ENCODE measurements at places on chromosomes 12 and 14.

DNA sequence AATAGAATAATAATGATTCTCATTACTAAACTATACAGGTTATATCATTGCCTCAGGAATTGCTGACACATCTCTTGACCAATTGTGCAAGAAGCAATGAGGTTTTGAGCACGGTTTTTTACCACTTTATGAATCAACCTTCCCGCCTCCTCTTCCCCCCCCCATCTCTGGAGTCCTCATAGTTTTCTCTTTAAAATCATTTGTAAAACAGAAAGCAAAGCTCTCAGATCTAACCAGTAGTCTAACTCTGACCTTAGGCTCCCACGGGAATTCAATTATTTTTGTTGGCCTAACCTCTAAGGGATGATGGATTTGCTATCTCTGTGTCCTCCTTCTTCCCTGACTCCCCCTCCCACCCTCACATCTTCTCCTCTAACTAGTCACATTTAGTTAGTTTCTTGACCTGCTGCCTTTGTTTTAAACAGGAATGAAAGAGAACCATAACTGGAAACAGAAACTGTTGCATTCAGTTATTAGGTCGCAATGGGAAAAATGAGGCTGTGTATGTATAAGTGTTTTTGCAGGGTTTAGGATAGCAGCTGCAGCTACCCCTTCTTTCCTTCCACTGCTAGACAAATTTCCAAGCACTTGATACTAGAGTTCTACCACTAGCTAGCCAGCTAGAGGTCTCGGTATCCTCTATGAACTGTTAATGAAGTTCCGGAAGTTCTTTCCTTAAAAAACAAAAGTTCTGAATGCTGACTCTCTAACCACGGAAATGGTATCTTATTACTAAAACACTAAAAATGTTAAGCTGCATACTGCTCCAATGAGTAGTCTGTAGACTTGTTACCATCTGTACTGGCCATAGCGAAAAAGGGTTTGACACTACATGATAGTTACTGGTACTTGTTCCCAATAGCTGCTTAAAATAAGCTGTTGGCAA is 65.4 kb downstream of the TAOK3 start:
- peak; percentile 87 for ATAC-seq

DNA sequence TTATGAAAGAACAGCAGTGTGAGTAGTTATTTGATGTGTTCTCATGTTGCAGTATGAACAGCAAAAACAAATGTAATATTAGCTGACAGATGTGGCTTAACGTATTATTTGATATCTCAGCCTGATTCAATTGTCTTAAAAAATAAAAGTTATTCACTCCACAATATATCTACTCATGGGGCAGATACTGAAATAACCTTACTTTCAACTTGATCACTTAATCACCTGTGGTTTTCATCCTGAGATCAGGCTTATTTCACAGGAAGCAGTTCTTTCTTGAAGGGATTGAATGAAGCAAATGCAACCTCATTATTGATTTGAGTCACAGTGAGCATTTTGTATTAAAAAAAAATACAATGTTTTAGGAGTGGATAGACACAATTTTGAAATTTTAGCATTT is 90.3 kb downstream of the AKAP6 start:
- ATAC-seq: no peak

DNA sequence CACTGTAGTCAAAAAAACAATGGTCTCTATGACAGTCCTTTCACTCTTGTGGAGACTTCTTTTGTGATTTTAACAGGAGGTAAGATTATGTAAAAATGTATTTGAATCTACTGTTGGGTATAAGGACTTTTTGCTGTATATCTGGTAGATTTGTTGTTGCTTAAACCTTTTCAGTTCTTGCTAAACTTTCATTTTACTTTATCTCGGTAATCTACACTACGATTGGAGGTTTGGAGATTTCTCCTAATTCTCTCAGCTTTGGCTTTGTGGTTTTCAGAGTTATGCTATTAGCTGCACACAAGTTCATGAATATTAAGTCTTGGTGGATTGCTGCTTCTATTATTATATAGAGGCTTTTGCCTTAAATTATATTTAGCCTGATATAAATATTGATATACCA is 116.6 kb upstream of the HIF1A start:
- no peak for ATAC-seq

DNA sequence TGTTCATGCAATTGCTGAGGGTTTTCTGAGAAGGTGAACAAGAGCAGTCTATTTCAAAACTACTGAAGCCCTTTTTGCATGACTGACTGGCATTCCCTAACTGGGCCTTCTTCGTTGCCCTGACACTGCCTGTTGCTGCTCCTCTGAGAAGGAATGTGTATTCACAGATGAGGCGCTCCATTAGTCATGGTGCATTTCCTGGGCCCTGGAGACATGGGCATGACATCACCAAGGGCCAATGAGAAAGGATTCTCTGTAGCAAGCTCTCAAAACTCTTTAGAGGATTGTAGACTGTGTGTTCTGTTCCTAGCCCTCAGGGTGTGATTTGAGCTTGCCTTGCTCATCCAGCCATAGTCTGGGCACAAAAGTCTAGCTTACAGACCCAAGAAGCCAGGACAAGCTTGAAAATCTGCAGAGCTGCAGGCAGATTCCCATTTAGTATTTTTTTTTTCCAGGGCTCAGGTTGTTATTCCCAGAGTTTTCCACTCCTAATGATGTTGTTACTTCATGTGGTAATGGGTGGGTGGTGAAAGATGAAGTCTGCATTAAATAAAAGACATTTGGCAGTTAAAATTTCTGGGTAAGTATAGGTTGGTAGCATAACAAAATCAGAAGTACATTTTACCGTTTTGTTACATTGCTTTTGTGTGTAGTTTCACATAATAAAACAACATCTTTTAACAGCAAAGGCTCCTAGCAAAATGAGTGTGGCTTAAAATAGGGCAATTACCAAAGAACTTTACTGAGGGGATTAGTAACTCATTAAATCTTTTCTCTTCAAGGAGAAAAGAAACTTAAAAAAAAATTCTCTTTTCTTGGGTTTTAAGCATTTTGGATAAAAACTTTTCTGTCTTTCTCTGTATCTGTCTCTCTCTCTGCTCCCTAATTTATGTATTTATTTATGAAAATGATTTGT is 318.4 kb downstream of the RAD51B start:
- ATAC-seq: no peak

DNA sequence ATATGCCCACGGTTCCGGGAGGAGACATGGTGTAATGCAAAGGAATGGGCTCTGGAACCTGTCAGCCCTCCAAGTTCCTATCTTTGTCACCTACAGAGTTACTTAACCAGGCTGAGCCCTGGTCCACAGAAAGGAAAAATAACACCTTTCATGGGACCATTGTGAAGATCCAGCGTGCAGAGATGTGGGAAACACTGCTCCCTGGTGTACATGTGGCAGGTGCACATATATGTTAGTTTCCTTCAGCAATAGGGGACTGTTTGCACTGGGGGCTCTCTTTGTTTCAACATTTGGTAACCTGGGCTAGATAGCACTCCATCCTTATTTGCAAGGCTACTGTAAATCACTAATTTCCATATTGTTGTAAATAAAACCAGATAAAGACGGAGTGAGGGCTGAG is 72.3 kb downstream of the ANO2 start:
- ATAC-seq: no peak

GRCh38 chr12:55049676-55050075 is 29.9 kb downstream of the NEUROD4 start:
- no peak for ATAC-seq

DNA sequence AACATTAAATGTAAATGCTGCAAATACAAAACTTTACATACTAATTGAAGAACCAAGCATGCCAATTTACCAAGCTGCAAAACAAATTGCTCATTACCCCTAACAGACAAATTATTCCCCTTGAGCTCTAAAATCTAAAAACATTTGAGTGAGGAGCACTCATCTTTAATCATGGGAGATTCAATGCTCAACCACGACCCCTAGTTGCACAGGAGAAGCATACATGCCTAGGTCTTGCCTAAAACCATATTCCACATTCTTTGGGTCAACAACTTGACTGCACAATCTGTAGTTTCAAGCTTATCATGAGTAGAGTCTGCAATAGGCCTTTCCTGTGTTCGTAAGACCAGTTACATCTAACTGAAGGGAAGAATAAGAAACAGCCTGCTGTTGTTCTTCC is 69.7 kb downstream of the MGAT4C start:
- ATAC-seq: no peak

DNA sequence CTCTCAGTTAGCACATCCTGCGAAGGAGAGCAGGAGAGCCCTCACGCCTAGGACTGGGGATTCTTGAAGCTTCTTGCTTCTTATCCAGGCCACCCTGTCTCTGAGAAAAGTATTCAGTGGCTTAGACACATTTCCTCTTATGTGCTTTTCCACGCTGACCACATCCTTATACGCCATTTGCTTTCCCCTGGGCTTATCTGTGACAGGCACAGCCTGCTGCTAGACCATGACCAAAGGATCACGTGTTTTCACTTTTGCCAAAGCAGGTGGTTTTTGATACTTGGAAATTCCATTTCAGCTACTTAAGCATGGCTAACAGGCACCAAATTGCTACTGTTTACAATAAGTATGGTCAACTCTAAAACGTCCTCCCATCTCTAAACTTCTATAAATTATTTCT is 587.4 kb downstream of the AACS start:
- no peak for ATAC-seq

- no peak for ATAC-seq
Observed at GRCh38 chr14:103530390-103530789, 1.4 kb downstream of the TRMT61A start.

DNA sequence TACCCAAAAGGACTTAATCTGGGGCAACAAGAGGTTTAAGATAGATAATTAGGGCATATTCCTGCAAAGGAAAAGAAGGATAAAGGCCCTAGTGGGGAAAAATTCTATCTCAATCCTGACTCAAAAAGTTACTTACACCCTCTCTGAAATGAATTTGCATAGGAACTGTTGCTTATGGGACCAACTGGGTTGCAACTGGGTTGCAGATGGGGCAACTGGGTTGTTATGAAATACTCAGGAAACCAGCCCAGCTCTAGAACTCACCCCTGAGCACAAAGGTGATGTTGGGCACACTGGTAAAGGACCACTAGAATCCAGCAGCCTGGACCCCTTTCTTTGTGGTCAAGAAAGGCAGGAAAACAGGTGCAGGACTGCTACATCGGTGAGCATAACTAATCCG is 17.2 kb upstream of the RILPL1 start:
- ATAC-seq: no peak

DNA sequence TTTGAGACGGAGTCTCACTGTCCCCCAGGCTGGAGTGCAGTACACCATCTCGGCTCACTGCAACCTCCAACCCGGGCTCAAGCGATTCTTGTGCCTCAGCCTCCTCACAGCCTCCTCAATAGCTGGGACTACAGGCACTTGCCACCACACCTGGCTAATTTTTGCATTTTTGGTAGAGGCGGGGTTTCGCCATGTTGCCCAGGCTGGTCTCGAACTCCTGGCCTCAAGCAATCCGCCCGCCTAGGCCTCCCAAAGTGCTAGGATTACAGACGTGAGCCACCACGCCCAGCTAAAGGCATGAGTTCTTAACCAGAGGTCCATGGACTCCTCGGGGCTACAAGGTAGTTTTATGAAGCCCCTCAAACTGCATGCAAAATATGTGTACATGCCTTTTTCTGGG is 2.1 kb downstream of the SARNP start:
- ATAC-seq: no peak

DNA sequence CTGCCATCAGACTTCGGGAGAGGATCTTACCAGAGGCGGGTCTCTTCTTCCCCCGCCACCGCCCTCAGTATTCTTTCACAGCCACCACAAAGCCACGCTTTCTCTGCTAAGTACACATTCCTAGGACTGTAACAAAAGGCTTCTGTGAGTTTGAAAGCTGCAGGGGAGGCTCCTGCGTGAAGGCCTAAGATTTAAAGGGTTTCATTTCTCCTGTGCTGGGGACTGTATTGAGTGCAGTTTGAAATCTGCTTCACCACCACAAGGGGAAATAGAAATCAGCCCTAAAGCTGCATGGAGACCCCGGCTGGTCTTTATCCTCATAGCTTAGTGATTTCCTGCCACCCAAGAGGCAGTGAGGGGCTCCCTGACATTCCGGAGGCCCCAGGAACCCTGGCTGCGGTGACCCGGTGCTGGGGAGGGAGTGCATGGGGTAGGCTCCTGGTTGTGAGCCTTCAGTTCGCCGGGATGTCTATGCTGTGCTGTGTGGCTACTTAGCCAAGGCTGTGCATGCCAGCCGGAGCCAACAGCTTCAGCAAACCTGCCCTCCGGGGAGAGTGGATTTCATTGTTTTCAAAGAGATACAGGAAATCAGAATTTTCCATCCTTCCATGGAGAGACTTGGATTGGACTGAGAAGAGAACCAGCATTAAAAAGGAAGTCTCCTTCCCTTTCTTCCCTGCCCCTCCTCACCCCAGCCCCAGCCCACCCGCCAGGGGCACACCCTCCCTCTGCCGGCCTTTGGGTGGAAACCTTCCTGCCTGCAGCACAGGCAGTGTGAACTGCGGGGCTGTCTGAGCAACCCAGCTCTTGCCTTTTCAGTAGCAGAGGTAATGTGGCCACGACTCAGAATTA is 163.3 kb downstream of the ETV6 start:
- ATAC-seq: peak; percentile 92

DNA sequence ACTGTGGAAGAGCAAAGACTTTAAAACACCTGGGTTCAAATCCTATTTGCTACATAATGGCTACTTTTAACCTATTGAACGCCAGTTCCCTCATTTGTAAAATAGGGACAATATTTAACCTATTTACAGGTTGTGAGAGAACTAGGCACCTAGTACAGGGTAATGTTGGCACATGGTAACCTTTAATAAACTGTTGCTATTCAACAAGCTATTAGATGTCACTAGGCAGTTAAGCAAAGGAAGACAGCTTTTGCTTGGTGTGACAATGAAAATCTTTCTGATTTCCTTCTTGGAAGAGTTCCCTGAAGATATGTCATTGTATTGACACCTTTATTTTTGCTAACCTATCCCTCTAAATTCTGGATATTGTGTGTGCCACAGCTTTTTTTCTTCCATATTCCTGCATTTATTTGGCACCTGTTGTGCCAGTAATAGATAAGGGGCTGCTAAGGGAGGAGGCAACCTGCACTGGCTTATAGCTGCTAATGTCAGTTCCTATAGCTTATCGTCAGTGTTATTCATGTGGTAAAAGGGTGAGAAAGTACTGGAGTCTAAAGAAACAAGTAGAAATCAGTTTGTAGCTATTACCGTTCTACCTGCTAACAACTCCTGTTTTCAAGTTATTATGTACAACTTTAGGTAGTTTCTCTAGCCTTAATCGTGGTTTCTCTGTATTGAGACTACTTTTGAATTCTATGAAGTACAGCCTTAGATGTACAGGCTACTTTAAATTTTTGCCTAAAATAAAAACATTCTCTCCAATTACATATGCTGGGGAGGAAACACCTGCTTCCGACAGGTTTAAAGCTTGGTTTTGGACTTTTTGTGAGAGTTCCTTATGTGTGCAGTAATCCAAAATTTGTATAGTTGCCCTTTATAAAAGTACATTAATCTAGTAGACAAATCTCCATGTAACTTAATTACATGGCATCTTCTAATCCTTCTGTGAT is 24.3 kb downstream of the HIF1A start:
- peak; percentile 43 for ATAC-seq

- ATAC-seq: no peak
Observed at GRCh38 chr12:79747274-79747673, 56.5 kb upstream of the PAWR start.

All from stimulated activated memory B cell treated with anti-CD40 and anti-IgM and Interleukin-4, amounts not matched to agents 10 μg/mL and 1 μg/mL and 100 μg/mL, for 72 hours (primary cell).